ENCODE measurements at places on chromosomes 7 and 10.

GRCh38 chr7:18175801-18176450, 148.3 kb upstream of the PRPS1L1 start:
- no peak for DNase-seq

DNA sequence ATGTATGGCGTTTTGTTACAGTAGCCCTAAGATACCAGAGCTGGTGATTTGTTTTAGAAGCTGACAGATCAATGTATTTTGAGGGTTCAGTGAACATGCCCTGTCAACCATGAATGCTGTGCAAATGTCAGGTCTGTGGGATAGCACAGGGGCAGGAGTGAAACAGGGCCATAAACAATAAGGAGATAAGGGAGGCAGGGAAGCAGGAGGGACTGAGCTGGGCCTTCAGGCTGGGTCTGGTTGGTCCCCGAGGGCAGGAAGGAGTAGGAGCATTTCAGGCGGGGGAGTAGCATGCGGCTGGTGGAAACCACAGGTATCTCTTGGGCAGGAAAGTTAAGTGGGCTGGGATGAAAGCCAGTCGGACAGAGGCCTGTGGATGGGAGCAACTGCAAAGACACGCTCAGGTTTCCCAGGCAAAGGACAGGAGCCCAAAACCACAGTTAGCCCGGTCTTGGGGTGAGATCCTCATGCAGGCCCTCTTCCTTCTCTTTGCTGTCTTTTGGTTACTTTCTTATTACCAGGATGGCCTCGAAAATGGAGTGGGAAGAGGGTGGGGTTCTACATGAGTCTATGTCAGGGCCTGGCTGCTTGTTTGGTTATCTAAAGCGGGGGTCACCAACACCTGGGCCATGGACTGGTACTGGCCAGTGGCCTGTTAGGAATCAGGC, 69.5 kb upstream of the SEPHS1 start:
- no peak for DNase-seq

DNA sequence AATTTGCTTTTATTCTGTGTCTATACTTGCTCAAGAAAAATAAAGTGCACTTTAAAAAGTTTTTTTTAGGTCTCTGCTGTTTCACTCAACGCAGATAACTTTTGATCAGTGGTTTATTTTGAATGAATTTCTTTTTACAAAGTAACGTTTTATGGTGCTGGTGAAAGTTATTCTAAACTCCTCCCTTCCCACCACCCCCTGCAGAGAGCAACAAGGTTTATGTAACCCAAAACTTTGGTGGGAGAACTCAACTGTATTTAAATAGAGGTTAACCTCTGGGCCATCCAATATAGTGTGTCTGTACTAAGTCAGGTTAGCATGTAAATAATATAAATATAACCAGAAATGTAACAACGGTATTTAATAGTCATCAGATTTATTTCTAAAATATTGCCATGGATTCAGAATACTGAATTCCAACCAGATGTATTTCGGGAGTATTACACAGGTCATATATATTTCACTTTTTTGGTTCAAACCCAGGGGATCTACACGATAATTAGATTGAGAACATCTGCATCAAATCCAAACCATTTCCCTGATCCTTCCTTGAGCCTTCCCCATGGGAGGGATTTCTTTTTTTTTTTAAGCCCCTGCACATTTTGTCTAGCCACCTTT, 3.9 kb upstream of the CUX1 start:
- DNase-seq, result no peak

GRCh38 chr7:126760914-126761577, 491.7 kb downstream of the GRM8 start:
- DNase-seq, result no peak

GRCh38 chr10:47268696-47269095, 31.3 kb upstream of the GDF10 start:
- DNase-seq, result no peak

DNA sequence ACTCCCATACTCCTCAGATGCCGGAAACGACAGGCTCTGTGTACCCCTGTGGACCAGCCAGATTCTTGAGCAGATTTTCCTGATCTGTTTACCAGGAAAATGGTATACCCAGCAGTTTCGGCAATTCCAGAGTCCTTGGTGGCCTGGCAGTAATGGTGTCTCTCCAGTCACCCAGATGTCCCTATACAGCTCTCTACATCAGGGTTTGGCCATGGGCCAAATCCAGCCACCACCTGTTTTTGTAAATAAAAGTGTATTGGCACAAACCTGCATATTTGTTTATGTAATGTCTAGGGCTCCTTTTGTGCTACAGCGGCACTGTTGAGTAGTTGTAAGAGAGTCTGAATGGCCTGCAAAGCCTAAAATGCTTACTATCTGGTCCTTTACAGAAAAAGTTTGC, 491.3 kb downstream of the RPS24 start:
- no peak for DNase-seq
